ENCODE measurements at places on chromosomes 2 and 18.

- no peak for DNase-seq
Observed at GRCh38 chr2:24449344-24449743, 41.7 kb upstream of the NCOA1 start.

- DNase-seq, result no peak
Observed at GRCh38 chr2:1642993-1643619, 101.2 kb downstream of the PXDN start.

GRCh38 chr2:188522517-188522916, 230.8 kb downstream of the GULP1 start:
- no peak for DNase-seq

DNA sequence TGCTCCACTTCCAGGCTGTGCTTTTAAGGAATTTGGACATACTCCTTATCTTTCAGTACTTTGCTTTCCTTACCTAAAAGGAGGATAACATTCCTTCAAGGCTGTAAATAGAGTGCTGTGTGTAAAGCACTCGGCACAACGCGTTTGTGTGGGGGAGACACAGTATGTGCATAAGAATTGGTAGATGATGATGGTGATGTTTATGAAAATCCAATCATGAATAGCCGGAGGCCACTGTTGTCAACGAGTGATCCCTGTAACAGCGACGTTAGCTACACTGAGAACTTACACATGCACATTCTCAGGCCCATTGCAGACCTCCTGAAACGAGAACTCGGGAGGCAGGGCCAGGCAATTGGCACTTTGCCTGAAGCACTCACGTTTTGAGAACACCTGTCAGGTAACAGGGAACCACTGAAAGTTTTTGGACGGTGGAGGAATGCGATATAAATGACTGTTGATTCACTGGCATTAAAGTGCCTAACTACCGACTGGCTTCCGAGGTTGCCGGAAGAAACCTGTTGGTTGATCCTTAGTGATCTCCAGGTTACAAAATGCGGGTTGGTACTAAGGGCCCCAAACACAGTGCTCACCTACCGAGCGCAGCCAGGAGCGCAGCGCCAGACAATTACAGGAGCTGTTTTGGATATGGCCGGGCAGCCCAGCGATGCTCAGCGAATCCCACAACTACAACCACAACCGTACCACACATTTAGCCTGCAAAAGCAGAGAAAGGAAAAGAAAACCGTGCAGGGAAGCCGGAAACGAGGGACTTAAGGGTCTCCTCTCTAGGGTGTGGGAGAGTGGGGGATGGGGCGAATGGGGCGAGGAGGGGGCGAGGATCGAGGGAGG, 1.0 kb upstream of the MAP4K4 start:
- no peak for DNase-seq

GRCh38 chr18:52287151-52287550, 52.8 kb upstream of the DCC start:
- no peak for DNase-seq

GRCh38 chr2:144254342-144255235, 265.3 kb downstream of the ZEB2 start:
- DNase-seq, result no peak

DNA sequence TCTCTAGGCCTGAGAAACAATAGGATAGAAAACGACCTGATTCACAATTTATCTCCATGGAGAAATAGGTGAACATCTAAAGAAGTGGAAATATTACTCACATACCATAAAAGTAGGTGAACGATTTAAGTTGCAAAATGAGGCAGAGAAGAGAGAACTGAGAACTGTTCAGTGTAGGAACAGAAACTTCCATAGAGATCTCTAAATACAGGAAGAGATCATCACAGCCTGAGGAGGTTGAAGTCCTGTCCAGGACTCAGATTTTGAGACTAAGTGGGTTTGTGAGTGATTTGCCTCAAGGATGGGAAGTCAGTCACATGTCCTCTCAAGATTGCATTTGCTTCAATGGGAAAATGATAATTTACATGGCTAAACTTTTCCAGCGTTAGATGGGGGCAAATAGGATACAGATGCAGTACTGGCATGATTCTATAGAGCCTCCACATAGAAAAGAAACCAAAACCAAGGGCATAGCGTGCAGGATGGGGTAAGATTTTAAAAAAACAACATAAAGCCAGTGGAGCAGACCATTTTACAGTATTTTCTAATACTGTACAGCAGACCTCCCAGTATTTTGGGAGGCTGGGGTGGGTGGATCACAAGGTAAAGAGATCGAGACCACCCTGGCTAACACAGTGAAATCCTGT, 68.8 kb downstream of the MEP1B start:
- DNase-seq, result no peak

GRCh38 chr18:34548120-34548972, 161.8 kb upstream of the DTNA start:
- no peak for DNase-seq

DNA sequence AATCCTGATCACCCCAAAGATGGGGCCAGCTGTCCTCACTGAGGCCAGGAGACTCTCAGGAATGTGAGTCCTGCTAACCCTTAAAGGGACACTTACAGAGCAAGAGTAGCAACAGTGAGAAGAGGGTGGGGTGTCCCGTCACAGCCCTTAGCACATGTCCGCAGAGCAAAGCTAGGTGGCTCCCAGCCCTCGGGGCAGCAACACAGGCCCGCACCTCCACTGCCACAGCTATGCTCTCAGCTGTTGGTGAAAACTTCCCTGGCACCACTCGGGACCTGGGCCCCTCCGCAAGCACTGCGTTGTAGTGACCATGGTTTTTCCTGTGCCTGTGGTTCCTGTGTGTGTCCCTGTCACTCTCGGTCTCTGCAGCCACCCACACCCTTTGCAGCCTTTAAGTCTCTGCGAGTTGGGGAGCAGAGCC, 76.4 kb upstream of the UXS1 start:
- DNase-seq, result no peak

DNA sequence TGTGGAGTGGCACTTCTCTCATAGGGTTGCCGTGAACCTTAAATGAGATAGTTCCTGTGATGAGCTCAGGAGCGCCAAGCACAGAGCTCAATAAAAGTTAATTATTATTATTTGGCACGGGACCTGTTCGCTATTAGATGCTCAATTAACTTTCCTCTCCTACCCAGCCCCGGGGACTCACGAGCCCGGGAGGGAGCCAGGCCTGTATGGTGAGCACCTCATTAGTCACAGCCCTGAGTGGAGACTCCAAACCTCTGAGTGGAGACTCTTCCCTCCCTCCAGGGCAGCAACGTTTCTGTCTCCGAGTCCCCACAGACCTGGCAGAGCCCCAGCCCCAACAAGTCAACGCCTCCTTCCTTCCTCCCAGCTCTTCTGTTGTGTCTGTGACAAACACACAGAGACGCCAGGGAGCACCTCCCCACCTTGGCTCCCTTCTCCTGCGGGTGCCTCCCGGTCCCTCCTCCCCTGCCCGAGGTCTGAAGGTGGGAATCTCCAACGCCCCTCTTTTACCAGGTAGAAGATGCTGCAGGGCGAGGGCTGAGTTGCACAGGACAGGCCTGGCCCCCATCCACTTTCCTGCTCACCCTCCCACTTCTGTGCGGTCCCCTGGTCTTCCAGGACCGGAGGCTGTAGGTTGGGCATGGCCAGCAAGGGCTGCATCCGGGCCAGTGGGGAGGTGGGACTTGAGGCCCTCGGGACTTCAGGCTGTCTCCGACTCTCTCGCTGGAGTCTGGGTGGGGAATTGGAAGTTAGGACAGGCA, 52.7 kb upstream of the ODC1 start:
- no peak for DNase-seq

DNA sequence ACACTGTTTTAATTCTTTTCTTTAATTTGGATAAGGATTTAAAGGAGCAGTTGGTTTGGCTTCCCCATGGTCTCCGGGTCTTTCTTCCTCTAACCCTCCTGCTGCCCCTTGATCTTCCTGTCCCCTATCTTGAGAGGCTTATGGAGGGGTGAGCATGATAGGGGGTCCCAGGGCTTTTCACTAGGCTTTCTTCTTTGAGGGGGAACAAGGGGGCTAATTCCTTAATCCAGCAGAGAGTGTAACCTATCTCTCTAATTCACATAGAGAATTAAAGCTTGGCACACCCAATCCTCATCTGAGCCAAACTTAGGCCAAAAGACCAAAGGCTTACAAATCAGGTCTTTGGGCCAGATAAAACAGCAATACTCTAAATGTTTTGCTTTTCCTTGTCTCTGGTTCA, 21.5 kb upstream of the C2orf66 start:
- DNase-seq, result no peak

DNA sequence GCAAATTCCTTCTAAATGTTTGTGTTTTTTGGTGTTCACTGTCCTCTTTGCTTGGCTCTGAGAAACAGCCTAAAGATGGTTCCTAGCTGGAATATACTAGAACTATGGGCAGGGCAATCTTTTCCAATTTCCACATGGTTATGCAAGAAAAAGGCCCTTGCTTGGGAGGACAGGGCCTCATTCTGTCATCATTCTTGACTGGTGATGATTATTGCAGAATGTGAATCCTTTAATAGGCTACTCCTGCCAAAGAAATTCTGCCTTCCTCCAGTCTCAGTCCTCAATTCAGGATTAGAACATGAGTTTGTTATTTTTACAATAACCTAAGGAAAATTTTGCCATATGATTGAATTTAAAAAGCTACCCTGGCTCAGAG, 218.7 kb downstream of the HNMT start:
- DNase-seq, result no peak

GRCh38 chr2:96556441-96557330, 20.1 kb downstream of the ARID5A start:
- DNase-seq, result no peak

GRCh38 chr2:125125902-125126301, 1100.8 kb downstream of the CNTNAP5 start:
- no peak for DNase-seq

DNA sequence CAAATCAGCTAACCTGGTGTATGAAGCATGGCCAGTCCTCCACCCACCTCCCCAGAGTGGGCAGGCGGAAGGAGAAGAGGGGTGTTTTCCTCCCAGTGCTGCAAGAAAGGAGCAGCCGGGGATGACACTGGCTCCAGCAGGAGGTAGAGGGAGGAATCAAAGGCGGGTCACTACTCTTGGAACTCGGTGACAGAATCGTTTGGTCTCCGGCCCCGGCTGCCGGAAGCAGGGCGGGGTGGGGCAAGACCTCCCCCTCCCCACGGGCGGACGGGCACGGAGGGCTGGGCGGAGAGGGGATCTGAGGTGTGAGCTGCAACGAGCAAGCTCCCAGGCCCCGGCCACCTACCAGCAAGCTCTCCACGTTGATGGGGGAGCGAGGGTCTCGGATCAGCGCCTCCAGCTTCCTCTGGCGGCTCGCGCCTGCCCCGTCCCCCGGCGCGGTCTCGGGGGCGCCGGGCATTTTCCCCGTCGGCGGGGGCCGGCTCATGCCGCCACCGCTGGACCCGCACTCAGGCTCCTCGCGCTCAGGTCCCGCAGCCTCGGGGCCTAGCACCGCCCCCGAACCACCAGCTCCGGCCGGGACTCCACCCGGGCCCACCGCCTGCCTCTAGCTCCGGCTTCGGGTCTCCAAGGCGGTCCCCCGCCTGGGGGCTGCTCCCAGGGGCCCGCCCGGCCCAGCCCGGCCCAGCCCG, 640 bp downstream of the ROCK2 start:
- no peak for DNase-seq

- DNase-seq, result no peak
Observed at GRCh38 chr2:100197631-100198153, 55.3 kb upstream of the AFF3 start.

DNA sequence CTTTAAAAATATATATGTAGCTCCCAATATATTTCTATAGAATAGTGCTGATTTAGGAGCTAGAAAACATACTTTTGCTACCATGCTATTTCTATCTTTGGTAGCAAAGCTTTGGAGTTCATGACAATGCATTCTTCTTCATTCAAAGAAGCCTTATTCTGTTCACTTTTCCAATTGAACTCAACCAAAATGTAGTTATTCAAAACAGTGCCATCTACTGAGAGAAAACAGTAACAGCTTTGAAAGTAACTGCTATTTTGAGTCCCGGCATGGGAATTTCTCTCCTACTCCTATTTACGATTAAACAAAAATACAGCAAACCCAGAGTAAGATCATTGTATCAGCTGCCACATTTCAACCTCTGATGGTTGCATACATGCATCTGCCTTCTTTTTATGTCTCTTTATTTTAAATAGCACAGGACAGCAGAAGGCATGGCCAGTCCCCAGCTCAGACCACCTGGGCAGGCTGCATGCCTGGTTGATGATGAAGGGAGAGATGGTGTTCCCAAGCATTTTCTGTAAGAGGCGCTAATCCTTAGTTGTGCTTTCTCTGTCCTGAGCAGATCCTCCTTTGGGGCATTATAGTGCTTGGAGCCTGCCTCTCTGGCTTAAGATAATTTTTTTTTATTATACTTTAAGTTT, 69.7 kb upstream of the SULT1C3 start:
- DNase-seq, result no peak

GRCh38 chr2:106192752-106193689, 1.1 kb downstream of the UXS1 start:
- no peak for DNase-seq

DNA sequence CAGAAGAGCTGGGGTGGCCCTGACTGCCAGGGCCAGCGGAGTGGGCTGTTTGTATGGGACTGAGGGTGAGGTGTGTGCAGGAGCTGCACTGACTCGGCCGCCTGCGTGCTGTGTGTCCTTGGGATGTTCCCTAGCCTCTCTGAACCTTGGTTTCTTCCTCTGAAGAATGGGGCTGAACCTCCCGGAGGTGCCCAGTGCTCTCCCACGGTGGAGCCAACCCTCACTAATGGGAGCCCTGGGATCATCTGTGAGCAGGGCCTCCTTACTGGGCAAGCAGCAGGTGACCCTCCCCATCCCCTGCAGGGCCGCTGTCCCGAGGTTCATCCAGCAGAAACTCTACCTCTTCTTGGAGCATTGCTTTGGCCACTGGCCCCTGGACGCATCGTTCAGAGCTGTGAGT, 11.7 kb upstream of the CCDC74A start:
- DNase-seq, result no peak

- DNase-seq, result no peak
Observed at GRCh38 chr18:46555724-46556123, 101.3 kb downstream of the LOXHD1 start.

DNA sequence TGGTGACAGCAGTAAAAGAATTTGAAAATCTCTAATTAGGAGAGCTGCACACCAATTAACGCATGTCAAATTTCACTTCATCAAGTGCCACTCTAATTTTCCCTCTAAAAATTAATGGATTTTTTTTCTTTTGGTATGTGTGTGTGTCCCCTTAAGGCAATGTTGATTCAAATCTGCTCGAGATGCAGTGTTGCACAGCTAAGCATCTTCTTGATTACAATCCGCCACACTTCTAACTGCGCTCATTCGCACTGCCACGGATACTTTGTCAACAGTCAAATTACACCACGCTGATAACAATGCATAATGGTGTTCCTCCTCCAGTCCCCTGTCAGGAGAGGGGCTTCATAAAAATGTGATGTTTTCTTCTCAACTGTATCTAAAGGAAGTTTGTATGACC, 261.4 kb downstream of the MEIS1 start:
- DNase-seq, result no peak

- no peak for DNase-seq
Observed at GRCh38 chr2:20401489-20401835, 45.4 kb upstream of the RHOB start.

Measured in activated naive CD4-positive, alpha-beta T cell (primary cell).